ENCODE measurements at places on chromosomes 7 and 10.

- no peak for DNase-seq
These were observed 95.4 kb upstream of the PRR15 start for GRCh38 chr7:29468196-29468595.

GRCh38 chr7:149277871-149278270, 15.9 kb downstream of the ZNF783 start:
- DNase-seq: no peak

- no peak for DNase-seq
These were observed 186.7 kb upstream of the LYZL2 start for GRCh38 chr10:30816159-30816819.

- no peak for DNase-seq
These were observed 24.4 kb upstream of the ZNF273 start for GRCh38 chr7:64878684-64879083.

DNA sequence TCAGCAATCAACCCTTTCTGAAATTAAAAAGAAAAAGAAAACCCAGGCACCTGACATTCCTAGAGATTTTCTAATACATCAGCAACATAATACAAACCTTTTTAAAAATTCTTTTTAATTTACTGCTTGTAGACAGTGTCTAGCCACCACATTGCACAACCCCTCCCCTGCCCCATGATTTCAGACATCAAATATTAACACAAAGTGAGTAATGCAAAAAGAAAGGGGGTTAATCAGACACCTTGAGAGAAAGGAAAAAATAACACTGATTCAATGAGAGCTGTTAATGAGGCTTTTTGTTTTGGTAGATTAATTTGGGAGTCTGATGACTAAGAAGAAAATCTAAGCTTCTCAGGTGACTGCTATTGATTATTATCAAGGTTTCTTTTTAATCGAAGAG, 55.3 kb downstream of the SLC25A13 start:
- DNase-seq: no peak

All from KBM-7 (cell line).